Activated gamma-delta T cell treated with anti-CD3 and anti-CD28 coated beads, Interleukin-2, amount 50 U/mL, for 16 hours (primary cell): ENCODE measurements at places on chromosomes 5 and 9.

DNA sequence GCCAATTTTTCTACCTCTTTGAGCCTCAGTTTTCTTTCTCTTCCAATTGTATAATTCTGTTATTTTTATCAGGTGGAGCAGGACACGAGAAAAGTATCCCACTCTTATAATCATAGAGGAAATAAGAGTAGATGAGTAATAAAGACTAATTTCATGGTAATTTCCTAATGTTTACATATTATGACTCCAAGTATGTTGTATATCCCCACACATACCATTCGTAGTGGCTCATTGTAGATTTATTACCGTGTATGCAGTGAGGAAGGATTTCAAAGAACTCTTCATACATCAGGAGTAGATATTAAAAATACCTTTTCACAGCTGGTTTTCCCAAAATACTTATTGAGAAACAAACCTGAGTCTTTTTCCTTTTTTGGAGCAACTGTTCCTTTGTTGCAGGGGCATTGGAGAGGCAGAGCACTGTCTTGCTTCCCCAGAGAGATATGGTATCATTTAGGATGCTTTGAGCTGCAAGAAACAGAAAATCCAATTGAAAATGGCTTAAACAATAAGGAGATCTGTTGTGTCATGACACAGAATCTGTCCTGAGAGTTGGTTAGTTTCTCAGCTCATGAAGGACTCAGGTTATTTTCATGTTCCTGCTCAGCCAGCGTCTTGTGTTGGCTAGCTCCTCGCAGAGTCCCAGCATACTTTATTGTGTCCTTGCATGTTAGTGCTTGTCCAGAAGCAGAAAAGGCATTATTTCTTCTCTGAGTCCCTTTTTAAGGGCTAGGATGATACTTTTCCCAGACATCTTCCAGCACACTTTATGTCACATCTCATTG is 291.2 kb downstream of the ARHGAP26 start:
- DNase-seq: no peak

- DNase-seq: no peak
Measured at GRCh38 chr9:80571953-80572352, 1000.2 kb downstream of the TLE4 start.

DNA sequence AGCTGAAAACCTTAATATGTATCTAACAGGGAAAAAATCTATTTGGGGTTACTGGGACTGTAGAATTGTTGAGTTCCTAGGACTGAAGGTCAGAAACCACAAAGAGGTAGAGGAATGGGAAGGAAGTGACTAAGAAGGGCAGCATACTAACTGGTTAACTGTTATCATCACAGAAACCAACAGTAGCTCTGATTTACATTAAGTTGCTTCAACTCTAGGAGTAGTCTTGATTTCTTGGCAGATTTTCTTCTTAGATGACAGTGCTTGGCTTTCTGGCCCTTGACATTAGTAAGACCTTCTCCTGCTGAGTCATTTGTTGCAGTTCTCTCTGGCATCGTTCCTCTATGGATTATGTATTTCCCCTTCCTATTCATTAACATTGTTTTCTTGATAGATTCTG is 116.1 kb upstream of the RASA1 start:
- no peak for DNase-seq

DNA sequence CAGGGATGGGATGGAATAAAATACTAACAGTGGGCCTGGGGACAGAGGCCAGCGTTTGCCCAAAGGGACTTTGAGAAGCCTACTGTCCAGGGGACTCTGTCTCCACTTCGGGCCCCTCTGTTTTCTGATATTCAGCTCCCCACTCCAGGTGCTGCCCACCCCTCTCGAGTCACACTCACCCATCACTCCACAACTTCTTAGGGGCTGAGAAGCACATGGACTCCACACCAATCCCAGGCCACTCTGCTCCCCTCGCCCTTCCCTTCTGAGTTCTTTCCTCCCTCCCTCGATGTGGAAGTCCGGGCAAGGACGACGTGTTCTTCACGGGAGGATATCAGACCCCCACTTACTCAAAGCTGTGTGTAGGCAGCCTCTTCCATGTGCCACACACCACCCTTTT is 124.5 kb downstream of the BARX1 start:
- no peak for DNase-seq

DNA sequence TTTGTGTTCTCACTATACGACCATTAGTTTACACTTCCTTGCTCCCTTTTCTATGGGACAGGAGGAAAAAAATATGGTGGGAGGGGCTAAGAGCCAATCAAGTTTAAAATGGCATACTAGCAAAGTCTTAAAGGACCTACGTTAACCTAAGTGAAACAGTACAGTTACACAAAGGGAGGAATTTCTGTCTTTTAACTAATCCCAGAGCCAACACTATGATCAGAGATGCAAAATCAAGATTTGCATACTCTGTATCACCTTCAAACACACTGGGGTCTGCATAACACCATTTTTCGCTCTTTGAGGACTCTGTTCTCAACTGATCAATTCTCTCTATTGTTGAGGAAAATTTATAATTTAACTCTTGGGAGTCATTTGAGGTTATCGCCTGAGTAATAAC is 49.8 kb downstream of the ALDH1A1 start:
- DNase-seq: no peak

DNA sequence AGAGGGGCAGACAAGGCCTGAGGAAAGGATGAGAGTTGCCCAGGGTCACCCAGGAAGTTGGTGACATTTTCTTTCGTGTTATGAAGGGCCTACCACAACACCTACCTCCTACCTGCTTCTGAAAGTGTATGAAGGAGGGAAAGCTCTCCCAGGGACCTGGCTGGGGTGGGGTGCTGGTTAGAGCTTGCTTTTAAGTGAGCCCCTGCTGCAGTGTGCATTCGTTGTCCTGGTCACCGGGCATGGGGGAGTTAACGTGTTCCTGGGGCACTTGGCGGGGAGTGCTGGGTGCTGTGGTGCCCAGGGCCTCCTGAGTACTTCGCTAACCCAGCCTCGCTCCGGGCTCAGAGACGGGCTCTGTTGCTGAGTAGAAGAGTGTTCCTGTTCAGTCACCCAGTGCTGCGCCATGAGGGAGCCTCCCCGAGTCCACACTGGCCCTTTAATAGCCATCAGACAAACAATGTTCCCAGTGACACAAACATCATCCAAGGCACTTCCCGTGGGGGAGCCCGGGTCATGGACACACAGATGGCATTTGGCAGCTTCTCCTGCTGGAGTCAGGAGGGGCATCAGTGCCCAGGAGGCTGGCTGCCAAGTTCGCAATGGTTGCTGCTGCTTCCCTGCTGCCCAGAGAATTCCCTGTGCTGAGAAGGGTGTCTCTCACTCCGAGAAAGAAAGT is 85.7 kb downstream of the AMBP start:
- DNase-seq: no peak
